NT2/D1 (cell line): ENCODE measurements at places on chromosomes 12 and 14.

GRCh38 chr12:87136330-87136976, 880.3 kb upstream of the MGAT4C start:
- DNase-seq: no peak

DNA sequence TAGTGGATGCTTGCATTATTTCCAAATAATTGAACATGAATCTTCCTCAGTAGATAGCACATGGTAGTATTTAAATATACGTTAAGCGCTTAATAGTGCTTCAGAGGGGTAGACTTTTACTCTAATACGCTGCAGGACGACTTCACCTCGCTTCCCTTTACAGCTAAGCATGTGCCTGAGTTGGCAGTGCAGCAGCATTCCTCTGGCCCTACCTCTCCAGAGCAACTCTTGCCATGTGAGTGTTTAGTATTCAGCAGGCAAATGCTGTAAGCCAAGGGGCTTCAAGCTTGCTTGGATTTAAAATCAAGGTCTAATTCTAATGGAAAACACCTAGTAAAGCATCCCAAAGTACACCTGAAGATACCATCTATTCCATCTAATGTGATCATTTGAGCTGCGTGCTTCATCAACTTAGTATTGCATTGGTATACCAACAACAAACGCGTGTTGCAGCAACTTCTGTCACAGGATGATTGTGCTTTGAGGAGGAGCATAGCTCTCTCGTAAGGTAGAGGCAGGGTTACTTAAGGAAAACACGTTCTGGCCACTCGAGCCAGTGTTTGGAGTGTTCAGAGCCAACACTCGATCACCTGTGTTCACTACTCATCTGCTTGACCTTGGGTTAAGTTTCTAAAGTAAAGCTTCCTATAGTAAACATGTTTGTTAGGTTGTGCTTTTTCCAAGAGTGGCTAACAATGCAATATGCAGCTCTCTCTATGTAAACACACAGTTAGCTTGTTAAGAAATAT, 60.6 kb downstream of the PIWIL1 start:
- DNase-seq: no peak

- no peak for DNase-seq
These were observed 604 bp downstream of the EEA1 start for GRCh38 chr12:92928421-92928961.

- DNase-seq: no peak
These were observed 209.2 kb downstream of the ZFP36L1 start for GRCh38 chr14:68583548-68584280.
